ENCODE measurements at places on chromosomes 13 and 19. TPM values are rescaled to one million over a fixed set of nuclear protein-coding genes. Genes with fewer than 3 reads are reported as not detected.

Gene CD22
- 7.1 TPM for total RNA-seq

Gene ZIC5
- not detected for total RNA-seq

Gene CYP4F12
- 0.13 TPM for total RNA-seq

Gene CCDC106
- 3.9 TPM for total RNA-seq

Gene PLPPR2
- total RNA-seq = 10.7 TPM

Gene CYP2S1
- 0.32 TPM for total RNA-seq

Gene LRRC8E
- not detected for total RNA-seq

Gene BCKDHA
- 13.0 TPM for total RNA-seq

- DNase-seq = no peak
Measured at GRCh38 chr19:21439201-21439751, 42.3 kb downstream of the ZNF493 start.

- DNase-seq = no peak
Measured at GRCh38 chr13:50074843-50075242, 59.6 kb downstream of the KCNRG start.

DNA sequence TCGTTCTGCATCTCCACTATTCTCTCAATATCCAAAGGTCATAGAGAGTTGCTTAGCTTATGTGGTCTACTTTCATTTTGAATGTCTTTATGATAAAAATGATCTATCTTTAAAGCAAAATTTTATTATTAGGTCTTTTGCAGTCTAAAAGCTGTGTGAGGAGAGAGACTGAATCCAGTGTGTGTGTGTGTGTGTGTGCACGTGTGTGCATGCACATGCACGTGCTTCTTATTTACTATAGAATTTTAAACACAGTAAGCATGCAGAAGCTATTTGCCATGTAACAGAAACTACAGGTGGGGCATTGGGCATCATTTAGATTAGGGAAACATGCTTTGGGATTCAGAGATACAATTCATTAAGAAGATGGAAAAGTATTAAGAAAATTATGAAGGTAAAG is 136.0 kb upstream of the SPRY2 start:
- DNase-seq = no peak

DNA sequence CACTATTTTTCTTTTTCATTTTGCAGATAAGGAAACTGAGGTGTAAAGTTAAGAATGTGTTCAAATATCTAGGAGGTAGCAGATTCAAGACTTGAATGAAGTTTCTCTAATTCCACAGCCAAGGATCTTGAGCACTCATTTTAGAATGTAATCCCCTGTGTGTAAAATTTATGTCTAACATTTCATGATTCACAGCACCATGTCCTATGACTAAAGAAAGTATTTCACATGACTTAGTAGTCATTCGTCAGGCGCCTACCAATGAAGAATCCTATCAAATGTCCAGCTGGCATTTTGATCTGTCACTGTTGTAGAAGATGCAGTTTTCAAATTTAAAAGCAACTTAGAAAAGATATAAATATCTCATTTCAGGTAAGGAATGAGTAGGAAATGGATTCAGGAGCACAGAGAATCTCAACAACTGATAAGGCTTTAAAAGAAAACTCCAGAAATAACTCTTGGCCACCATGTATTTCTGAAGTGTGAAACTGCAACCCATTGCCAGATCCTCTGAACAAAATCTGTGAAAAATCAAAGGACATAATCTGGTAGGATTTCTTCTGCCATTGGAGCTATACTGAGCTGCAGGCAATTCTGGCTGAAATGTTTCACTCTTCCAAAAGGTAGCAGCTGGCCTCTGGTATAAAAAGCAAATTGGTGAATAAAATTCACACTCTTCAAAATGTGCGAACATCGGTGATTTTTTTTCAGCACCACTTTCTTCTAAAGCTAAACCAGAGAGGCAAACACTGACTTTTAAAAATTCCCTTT is 92.2 kb downstream of the DCLK1 start:
- DNase-seq = no peak

GRCh38 chr19:35509018-35509652 is 4.3 kb downstream of the DMKN start:
- peak; percentile 38 for DNase-seq

DNA sequence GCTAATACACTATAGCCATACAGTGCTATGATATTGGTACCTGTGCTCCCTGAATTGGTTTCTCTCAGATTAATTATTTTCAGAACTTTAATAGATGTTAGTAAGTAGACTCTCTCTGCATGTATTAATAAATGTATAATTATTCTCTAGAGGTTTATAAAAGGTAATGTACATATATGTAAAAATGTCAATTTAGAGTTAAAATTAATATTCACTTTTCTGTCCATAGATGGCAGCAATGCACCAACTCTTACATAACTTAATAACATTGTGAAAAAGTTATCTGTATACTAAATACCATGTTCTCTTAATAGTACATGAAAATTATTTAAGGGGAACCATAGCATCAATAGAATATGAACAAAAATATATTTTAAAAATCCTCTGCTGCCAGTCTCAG is 515.0 kb upstream of the KLHL1 start:
- no peak for DNase-seq

GRCh38 chr19:50658441-50659317 is 9.4 kb downstream of the C19orf81 start:
- peak; percentile 48 for DNase-seq

- DNase-seq = peak; percentile 22
Measured at GRCh38 chr13:24684600-24684998, 4.4 kb downstream of the ATP12A start.

DNA sequence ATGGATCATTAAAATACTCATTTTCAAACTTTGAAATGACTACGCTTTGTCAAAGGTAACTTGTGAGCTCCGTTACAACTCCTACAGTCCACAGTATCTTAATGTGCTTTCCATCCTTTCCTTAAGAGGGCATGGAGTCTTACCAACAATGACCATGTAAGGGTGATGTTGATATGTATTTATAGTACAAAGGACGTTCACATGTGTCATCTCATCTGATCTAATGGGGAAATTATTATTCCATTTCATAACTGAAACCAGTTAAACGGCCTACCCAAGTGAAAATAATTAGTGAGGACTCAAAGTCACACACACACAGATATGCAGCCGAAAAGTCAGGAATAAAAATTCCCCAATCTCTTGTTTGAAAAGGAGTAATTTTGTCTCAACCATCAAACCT is 9.6 kb downstream of the USP12 start:
- no peak for DNase-seq

DNA sequence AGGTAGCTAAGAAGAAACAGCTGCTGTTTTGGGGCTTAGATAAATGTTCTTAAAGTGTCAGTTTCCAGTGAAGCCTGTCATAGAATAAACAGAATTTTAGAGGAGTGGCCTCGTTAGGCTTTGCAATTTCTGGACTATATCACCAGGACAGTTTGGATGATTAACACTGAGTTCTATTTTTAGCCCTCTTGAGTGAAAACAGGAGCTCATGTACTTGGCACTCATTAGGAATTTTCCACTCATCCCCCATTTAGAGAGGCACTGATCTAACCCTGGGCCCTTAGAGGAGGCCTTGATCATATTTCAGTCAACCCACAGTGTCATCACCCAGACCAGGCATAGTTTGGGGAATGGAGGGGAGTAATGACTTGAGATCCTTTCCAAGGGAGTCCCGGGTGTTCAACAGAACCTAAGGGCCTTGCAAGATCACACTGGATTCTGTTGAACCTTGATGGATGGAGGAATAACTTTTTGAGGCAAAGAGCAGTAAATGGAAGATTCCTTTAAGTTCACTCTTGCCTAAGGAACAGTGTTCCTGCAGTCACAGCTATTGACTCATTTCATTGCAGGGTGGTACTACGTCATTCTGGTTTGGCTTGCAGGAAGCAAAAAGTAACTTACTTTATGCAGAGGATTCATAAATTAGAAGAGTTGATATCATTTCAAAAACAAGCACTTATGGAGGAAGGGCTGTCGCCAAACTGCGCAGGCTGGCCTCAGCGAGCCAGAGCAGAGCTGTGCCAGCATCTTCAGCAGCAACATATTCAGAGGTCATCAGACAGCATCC is 160.2 kb downstream of the SLC7A1 start:
- no peak for DNase-seq

GRCh38 chr13:95295026-95295425 is 6.2 kb downstream of the ABCC4 start:
- no peak for DNase-seq

DNA sequence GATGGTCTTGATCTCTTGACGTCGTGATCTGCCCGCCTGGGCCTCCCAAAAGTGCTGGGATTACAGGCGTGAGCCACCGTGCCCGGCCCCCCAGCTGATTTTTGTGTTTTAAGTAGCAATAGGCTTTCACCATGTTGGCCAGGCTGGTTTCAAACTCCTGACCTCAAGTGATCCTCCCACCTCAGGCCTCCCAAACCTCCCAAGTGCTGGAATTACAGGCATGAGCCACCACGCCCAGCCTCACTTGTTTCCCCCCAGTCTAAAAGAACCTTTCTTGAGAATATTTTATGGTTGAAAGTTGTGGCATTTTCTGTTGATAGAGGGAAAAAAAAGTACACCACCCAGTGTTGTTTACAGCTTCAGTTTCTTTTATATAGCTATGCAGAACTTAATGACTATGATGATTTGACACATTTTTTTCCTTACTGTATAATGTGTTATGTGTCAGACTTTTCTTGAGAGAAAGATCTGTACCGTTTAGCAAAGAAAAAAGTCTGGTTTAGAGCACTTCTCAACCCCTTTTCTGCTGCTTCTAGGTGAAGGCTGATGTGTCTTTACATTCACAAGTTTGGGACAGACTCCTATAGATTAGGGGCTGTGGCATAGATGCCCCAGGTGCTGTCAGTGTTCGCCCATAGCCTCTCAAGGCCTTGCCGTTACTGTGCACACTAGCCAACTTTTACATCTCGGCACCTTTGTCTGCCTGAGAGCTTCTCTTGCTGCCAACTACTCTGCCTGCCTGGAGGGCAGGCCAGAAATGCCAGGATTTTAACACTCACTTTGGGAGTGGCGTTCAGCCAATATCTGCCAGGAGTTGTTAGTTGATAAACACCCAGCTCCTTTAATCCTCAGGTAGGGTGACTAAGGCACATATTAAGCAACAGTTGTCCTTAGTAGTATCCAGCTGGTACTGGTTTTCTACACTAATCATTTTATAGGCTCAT is 33.0 kb downstream of the KCTD4 start:
- no peak for DNase-seq

DNA sequence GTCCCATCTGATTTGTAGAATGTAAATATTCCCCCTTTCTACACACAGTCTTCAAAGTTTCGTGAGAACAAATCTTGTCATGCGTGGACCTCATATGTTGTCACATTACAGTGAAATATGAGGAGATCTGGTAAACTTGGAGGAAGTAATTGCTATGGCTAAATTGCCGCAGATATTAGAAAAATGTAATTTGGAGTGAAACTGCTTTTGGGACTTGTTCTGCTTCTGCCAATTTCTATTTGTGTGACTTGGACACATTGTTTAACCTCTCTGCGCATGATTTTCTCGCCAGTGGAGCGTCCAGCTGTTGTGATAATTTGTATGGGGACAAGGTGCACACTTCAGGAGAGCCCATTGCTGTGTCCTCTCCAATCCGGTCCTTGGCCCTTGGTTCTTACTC is 693.1 kb upstream of the SLC10A2 start:
- no peak for DNase-seq
